ENCODE measurements at places on chromosomes 2 and 18. TPM values are rescaled to one million over a fixed set of nuclear protein-coding genes. Genes with fewer than 3 reads are reported as not detected.

The MYO1B gene
- 2.9 TPM for total RNA-seq

The SERPINB7 gene
- not detected for total RNA-seq

The BIRC6 gene
- 103 TPM for total RNA-seq

The ZSWIM2 gene
- not detected for total RNA-seq

The RNF144A gene
- 21.0 TPM for total RNA-seq

The FBXO48 gene
- 5.0 TPM for total RNA-seq

The HDAC4 gene
- 67.4 TPM for total RNA-seq

The VWC2L gene
- total RNA-seq, result not detected

The LYG1 gene
- 0.88 TPM for total RNA-seq

The GCG gene
- not detected for total RNA-seq
